ENCODE measurements at places on chromosomes 12 and 14. TPM values are rescaled to one million over a fixed set of nuclear protein-coding genes. Genes with fewer than 3 reads are reported as not detected.

The IL22 gene
- total RNA-seq, result not detected

The CCDC198 gene
- not detected for total RNA-seq

GRCh38 chr12:61018571-61018970 is 1241.6 kb upstream of the USP15 start:
- DNase-seq, result no peak
- H3K27me3 ChIP-seq, result no peaks in the 10 kb centered on the region
- no peaks in the 10 kb centered on the region for H3K36me3 ChIP-seq

DNA sequence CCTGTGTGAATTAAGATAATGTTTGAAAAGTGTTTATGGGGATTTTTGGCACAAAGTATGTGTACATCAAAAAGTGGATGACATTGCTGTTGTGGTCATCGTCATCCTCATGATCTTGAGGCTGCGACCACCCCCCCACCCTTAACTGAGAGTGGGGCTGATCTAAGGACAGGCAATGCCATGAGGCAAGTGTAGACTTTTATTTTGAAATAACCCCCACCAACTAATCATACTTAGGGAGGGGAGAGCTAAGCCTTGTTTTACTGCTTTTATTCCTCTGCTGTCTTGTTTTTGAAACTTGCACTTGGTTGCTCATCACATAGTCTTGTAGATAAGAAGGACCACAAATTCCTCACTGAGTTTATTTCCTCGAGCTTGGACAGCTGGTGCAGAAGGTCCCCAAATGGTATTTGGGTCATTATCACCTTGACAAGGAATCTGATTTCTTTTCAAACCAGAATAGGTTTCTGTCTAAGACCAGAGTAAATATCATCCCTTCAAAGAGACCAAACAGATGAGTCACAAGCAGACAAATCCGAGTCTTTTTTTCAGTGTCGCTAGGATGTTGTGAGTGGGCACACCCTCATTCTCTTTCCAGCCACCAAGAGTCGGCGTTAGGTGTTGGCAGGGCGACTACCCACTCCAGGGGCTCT is 23.9 kb upstream of the SMOC1 start:
- no peak overlapping the region for H3K27ac ChIP-seq
- no peaks in the 10 kb centered on the region for H3K36me3 ChIP-seq
- H3K27me3 ChIP-seq, result peaks cover 26% of the 10 kb centered on the region

DNA sequence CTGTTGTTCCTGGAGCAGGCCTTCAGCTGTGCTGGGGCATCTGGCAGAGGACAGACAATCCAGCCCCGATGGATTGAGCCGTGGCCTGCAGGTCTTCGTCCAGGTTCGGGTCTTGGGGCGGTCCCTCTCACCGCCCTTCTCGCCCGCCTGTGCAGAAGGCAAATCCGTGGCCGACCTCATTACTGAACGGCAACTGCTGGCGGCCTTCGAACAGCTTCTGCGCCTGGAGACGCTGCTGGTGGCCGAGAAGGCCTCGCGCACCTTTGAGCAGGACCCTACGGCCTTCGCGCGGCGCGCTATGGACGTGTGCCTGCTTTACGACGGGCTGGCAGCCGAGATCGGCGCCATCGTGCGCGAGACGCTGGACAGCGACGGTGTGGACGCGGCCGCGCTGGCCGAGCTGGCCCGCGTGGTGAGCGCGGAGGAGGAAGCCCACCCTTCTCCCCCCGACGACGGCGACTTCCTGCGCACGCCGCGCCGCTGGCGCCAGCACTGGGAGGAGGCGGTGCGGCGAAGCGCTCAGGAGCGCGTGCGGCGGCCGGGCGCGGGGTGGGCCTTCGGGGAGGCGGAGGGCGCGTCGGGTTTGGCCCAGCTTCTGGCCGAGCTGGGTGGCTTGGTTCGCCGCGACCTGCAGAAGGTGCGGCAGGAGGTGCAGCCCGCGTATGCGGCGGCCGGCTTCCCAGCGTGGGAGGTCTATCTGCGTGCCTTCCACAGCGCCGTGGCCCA is 7.6 kb downstream of the EXOC3L4 start:
- H3K27ac ChIP-seq, result no peak overlapping the region
- H3K4me1 ChIP-seq, result peaks cover 2% of the 10 kb centered on the region
- no peak for DNase-seq
- no peak overlapping the region for H3K4me3 ChIP-seq
- no peaks in the 10 kb centered on the region for H3K36me3 ChIP-seq

DNA sequence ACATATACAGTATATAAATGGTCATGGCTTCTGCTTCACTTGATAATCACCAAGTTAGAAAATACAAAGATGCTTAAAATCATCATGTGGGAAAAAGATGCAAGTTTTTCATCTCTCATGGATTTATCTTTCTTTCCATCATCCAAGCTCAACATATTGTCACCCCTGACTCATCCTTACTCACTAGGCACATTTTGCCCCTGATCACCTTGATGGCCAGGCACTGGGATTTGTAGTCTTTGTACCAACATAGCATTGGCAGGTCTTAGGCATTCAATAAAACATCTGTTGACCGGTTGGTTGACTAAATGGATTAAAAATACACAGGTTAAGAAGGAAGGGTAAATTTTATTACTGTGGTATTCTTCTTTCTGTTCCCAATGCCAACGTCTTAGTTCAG is 28.1 kb downstream of the KLHDC2 start:
- peaks cover 35% of the 10 kb centered on the region for H3K36me3 ChIP-seq
- H3K4me3 ChIP-seq, result no peak overlapping the region
- H3K27me3 ChIP-seq, result no peaks in the 10 kb centered on the region
- no peaks in the 10 kb centered on the region for H3K4me1 ChIP-seq
- no peak for DNase-seq

- DNase-seq, result no peak
- H3K36me3 ChIP-seq, result no peaks in the 10 kb centered on the region
- no peak overlapping the region for H3K4me3 ChIP-seq
- H3K27me3 ChIP-seq, result no peaks in the 10 kb centered on the region
- H3K27ac ChIP-seq, result no peak overlapping the region
Measured at GRCh38 chr12:106258226-106258625, 10.4 kb upstream of the CKAP4 start.

DNA sequence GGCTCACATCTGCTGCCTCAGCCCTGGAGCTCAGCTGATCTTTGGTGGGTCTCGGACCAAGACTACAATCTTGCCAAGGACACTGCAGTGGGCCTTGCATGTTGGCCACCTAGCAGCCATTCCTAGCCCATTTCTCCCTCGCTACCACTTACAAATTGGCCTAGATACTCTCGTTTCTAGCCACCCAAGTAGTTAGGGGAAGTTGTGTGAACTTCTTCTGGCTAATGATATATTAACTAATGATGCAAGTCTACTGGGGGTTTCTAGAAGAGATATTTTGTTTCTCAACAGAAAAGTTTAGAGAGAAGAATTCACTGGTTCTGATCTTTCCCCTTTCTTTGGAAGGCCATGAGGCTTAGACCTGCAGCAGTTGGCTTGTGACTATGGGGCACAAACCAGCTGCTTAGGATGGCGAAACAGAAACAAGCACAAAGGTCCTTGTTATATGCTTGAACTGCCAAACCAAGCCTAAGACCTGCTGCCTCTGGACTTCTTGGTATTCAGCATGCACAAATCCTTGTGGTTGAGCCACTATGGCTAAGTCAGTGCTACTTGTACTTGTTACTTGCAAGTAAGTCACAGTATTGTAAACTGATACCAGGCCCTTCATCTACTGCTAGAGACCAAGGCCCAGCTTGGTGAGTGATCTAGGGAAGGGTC is 30.5 kb upstream of the GPATCH2L start:
- no peak for DNase-seq
- no peaks in the 10 kb centered on the region for H3K27me3 ChIP-seq
- H3K36me3 ChIP-seq, result no peaks in the 10 kb centered on the region
- H3K4me1 ChIP-seq, result no peaks in the 10 kb centered on the region
- no peak overlapping the region for H3K27ac ChIP-seq

DNA sequence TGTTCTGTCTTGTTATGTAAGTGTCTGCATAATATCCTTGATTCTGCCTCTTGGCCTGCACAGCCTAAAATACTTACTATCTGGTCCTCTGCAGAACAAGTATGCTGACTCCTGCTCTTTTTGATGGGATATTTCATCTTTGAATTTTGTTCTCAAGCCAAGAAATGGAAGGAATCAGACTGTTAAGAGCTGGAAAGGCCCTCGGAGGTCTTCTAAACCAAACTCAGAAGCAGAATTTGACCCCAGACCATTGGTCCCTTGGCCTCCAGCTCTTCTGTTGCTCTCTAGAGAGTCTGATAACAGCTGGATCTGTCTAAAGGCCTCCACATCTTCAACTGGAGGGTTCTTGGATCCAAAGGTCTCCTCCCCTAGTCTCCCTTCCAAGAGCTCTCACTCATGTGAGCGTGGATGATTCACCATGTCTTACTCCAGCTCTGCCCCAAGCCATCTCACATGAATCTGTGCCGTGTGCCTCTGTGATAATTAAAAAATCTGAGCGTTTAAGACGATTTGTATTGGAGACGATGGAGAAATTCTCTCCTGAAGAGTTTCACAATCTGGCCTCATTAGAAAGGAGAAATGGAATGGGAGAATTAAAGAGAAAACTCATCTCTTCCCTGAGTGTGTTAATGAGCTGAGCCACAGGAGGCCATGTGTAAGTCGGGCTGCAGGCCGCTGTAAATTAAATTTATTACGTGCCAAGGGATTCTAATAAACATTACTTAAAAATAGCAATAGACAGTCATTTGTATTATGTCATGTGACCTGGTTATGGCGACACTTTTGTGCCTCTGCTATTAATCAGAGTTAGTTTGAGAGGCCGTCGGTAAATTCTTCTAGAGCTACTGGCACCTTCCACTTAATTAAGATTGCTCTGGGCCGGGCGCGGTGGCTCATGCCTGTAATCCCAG is 15.4 kb upstream of the PRIMA1 start:
- H3K36me3 ChIP-seq, result no peaks in the 10 kb centered on the region
- H3K4me1 ChIP-seq, result no peaks in the 10 kb centered on the region
- no peak overlapping the region for H3K27ac ChIP-seq
- no peak overlapping the region for H3K4me3 ChIP-seq

DNA sequence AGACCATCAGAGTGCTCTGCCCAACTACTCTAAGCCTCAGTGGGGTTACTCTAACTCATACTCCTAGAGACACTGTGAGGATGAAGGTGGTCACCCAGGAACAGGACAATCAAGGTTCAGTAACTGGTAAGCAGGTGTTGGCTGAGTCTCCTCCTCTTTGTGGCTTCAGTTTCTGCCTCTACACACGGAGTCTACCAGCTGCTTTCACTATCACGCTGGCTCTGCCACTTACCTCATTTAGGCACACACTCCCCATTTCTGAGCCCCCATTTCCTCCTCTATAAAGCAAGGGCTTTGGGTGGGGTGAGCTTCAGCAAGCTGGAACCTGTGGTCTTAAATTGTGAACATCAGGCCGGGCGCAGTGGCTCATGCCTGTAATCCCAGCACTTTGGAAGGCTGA is 7.3 kb upstream of the TCHP start:
- no peaks in the 10 kb centered on the region for H3K27me3 ChIP-seq
- DNase-seq, result peak; percentile 41
- peaks cover 33% of the 10 kb centered on the region for H3K4me1 ChIP-seq
- H3K27ac ChIP-seq, result peak overlapping the region; percentile 76
- H3K36me3 ChIP-seq, result peaks cover 2% of the 10 kb centered on the region

DNA sequence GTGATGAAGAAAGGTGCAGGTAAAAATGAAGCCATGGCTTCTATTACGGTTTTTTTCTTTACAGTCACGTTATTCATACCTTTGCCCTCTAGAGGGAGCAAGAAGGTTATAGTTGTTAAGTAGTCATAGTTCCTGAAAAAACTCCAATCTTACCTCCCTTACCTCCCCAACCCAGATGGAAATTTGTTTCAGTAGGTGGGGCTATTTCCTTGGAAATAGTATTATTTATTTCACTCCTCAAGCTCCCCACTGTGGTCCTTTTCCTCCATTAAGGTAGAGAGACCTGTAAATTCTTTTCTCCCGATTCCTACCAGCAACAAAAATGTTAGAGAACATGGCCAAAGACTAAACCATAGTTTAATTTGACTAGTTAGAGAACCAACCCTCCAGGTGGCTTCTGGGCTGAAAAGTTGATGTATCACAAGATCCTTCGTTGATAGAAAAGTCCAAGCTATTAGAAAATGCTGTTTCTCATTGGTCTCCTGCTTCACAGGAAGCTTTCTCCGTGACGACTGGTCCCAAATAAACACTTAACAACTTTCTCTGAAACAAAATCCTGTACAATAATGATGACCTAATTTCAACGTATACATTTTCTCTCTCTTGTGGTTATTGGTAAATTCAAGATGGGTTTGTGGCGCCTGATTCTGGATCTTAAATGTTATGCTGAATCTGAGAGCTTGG is 43.5 kb downstream of the TMX1 start:
- peaks cover 1% of the 10 kb centered on the region for H3K4me1 ChIP-seq
- no peak overlapping the region for H3K27ac ChIP-seq
- no peak for DNase-seq
- no peak overlapping the region for H3K4me3 ChIP-seq
- no peaks in the 10 kb centered on the region for H3K27me3 ChIP-seq

DNA sequence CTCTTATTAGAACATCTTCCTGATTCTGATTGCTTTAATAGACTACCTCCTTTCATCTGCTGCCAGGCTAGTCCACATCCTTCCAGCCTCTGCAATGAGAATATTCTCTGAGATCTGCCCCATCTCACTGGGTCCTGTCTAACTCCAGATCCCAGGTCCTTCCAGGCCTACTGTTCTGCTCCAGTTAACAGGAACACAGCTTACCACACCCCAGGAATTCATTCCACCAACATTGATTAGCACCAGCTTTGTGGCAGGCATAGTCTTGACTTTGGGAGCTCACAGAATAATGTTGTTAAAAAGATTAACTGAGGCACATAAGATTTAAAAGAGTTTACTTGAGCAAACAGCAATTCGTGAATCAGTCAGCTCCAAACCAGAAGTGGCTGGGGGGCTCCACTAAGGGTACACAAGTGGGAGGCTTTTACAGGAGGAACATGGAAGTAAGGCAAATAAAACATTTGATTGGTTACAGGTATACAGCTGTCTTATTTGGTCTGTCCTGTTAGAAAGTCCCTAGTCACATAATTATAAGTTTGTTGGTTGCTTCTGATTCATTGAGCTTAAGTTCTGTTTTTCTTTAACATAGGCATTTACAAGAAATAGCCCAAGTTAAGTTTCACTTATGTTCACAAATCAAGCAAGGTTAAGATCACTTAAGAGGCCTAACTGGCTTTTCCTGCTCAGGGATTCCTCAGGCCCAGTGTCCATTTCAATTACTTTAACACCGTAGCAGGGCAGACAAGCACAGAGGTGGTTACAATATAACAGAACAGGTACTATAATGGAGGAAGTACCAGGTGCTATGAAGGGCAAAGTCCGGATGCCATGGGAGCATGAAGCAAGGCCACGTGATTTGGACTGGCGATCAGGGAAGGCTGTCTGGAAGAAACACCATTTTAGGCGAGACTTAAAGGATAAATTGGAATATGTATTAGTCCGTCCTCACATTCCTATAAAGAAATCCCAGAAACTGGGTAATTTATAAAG is 12.2 kb upstream of the MYH7 start:
- peaks cover 2% of the 10 kb centered on the region for H3K36me3 ChIP-seq
- H3K4me3 ChIP-seq, result no peak overlapping the region
- H3K27ac ChIP-seq, result peak overlapping the region; percentile 61
- H3K4me1 ChIP-seq, result peaks cover 11% of the 10 kb centered on the region
- H3K27me3 ChIP-seq, result peaks cover 19% of the 10 kb centered on the region

All from activated naive CD8-positive, alpha-beta T cell treated with anti-CD3 and anti-CD28 coated beads, Interleukin-2, amount 10 ng/mL, durations not matched to agents 7 days and 5 days (primary cell).